ENCODE measurements at places on chromosomes 7 and 10.

DNA sequence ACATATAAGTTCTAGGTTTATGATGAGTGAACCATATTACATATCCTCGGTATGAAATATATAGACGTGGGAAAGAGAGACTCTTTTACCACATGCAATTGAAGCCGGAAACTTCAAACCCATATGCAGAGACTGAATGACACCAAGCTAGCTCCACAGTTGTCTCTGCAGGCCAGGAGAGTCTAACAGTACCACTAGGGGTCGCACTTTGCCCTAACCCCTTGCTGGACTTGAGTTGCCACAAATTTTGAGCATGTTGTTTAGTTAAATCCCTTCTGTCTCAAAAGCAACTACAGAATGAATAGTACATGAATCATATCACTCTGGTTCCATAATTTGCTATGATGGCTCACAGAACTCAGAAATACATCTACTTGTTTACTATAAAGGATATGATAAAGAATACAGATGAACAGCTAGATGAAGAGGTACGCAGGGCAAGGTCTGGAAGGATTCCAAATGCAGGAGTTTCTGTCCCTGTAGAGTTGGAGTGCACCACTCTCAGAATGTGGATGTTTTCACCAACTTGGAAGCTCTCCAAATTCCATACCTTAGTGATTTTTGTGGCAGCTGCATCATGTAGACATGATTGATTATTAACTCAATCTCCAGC is 112.4 kb upstream of the YAE1 start:
- DNase-seq, result no peak

GRCh38 chr10:5685764-5686240 is 1.2 kb downstream of the TASOR2 start:
- DNase-seq, result no peak

DNA sequence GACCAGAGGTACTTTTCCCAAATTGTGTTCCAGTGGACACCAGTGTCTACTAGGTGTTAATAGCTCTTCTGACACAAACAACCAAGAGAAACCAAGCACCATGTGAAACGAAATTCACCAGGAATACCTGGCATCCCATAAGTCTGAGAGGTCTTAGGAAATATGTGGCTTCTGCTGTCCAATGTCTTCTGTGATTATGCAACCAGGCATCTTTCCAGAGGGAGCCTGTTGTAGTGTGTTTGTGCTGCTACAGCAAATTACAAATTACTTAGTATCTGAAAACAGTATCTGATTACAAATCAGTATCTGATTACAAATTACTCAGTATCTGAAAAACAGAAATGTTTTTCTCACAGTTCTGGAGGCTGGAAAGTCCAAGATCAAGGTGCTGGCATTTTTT is 133.6 kb upstream of the NPVF start:
- DNase-seq, result no peak

DNA sequence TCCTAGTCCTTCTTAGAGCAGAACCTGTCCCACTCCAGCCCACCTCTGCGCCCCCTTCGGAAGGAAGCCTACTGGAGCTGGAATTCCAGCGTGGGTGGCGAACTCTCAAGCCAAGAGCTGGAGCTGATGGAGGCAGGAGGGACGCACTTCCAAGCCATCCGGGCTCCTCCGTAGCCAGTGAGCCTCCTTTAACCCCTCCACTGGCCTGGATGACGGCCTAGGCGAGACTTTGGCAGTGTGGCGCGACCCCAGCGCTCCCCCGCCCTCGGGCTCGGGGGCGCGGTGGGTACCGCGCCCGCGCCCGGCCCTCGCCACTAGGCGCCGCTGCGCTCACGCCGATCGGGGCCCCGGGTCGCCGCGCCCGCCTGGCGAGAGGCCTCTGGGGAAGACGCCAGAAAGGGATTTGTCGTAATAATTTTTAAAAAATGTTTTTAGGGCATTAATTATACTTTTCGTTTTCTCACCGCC is 5.1 kb upstream of the EMX2 start:
- no peak for DNase-seq

DNA sequence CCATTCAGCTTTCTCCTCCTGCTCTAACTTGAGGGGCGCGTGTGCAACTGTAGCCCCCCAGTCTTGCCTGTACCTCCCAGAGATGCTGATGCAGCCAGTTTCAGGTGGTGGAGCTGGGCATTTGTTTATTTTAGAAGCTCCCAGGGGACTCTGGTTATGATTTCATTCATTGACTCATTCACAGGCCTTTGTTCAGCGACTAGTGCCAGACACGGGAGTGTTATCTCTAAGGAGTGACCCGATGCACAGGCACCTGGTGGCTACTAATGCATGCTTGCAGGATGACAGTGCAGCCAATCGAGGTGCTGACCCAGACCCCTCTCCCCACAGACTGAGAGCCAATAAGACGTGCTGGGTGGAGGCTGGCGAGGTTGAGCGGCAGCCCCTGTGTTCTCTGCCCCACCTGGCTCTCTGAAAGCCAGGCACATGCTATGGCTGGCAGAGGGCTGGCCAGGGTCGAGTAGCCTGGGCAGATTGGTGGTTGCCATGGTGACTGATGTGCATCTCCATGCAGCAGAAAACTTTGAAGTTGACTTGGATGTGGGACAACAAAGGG is 19.7 kb upstream of the SLC18A2 start:
- no peak for DNase-seq

DNA sequence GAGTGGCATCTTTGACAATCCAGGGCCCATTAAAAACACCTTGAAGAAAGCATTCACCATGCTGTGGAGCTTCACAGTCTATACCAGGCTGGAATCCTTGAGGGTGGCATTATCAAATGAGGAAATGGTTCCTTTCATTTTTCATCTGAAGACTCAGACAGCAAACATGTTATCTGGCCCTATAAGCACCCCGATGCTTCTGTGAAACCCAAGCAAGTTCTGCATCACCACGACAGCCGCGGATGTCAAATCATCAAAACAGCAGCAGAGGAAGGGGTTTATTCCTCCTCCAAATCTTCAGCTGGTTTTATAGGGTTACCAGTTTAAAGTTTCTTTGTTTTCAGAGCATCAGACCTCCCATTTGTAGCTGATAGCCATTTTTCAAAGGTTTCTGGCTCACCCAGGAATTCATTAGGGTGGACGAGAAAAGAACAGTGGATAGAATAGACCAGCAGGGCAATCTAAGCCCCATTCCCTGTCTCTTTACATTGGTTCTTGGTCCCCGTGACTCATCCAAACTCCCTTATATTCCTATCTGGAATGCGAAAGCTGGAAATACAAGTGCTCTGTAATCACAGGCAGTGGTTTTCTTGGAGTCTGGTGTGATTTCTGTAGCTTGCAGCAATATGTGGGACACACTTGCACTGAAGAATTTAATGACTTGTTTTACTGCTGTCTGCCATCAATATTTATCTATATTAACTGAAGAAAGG is 217.9 kb downstream of the SKAP2 start:
- no peak for DNase-seq

- peak; percentile 28 for DNase-seq
Observed at GRCh38 chr10:69639291-69640195, 9.5 kb downstream of the FAM241B start.

DNA sequence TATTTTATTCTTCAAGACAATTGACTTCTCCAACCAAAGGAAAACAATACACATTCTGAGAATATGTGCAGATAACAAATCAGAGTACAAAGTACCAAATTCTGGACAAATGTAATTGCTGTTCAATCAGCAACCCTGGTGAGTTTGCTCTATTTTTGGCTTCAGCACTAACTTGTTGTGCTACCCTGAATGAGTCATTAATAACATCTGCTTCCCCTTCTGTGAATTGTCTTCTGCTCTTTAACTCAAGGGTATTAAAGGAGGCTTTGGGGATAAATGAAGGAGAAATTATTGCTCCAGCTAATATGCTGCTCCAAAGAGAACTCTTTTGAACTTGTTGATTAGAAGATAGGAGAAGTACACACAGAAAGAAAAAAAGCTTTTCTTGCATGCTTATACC is 459.3 kb downstream of the HTR7 start:
- DNase-seq, result no peak

GRCh38 chr10:6036861-6037321 is 25.3 kb downstream of the IL2RA start:
- no peak for DNase-seq

DNA sequence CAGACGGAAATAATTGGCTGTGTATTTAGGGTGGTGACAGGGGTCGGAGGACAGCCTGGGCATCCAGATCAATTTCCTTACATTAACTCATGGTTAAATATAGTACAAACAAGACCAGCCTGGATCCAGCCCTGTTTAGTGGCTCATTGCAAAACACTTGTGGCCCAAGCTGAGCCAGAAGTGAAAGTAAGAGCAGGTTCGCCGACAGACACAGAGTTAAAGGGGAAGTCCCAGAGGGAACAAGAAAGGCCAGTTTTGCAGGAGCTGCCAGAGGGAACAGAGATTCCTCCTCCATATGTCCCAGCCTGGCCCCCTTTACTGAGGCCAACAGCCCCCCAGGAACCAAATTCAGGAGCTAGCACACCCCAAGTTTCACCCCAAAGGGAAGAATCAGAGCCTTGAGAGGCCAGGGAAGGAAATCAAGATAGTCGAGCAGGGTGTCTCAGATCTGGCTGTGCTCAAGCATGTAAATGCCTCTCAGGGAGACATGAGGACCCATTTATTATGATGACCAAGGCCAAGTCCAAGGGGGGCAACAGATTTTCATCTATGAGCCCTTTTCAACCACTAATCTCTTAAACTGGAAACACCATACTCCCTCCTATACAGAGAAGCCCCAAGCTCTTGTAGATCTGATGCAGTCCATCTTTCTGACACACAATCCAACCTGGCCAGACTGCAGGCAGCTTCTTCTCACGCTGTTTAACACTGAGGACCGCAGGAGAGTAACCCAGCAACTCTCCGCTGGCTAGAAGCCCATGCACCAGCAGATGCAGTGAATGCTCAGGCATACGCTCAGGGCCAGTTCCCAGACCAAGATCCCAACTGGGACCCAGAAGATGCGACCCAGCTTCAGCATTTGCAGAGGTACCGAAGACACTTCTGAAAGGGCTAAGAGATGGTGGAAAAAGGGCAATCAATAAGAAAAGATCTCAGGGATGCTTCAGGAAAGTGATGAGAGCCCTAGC is 15.9 kb upstream of the ADCK2 start:
- peak; percentile 30 for DNase-seq

- DNase-seq, result no peak
Observed at GRCh38 chr10:43353495-43354329, 17.7 kb upstream of the FXYD4 start.

DNA sequence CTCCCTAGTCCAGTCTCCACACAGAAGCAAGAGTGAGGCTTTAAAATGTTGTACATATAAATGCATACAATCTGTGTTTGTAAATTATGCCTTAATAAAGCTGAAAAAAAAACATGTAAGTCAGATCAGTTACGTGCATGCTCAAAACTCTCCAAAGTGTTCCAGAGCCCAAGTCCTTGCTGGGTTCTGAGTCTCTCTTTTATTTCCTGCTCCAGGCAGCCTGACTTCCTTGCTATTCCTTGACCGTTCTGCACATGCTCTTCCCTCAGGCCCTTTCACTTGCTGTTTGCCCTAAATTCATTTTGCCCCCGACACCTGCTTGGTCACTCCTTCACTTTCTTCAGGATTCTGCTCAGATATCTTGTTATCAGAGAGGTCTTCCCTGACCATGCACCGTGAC is 770.1 kb downstream of the PHTF2 start:
- no peak for DNase-seq

- no peak for DNase-seq
Observed at GRCh38 chr10:26468700-26469099, 30.6 kb downstream of the APBB1IP start.

DNA sequence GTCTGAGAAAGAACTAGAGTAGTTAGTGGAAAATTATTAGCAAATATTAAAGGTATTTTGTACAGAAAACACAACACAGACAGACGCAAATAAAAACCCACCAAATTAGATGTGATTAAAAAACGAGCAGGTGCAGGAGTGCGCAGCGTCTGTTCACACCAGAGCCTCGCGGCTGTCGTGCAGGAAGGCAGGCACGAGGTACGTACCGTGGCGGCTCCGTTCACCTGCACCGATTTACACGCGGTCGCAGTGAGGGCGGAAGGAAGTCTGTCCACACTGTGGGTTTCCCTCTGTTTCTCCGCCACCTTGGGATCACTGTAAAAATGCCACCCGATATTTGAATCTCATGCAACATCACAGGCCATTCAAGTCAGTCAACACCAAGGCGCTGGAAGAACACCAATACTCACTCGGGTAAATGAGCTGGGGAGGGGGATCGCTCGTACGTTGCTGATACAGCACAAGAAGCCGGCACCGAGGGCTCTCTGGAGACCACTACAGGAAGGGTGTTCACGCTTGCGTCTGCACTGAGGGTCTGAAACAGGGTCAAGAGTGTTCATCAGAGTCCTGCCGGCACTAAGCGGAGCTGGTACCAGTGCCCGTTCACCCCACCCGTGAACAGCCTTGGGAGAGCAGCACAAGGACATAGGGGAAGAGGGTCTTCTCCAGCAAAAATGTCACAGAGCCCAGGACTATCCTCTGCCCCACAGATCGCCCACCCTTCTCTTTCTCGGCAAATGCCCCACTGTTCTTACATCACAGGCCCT is 116.8 kb downstream of the LARP4B start:
- DNase-seq, result no peak

All from anterior cingulate cortex (tissue), 58 donors.